A549 treated with Mapracorat at 1 μM for 4 hours (cell line): ENCODE measurements at places on chromosomes 2 and 18. TPM values are rescaled to one million over a fixed set of nuclear protein-coding genes. Genes with fewer than 3 reads are reported as not detected.

Gene ONECUT2
- total RNA-seq: 0.20 to 0.75 TPM (median 0.33 TPM) in 5 replicates

Gene CRYBA2
- total RNA-seq: not detected in 5 replicates

Gene ADAM23
- 8.4 to 10.2 TPM (median 9.2 TPM) in 5 replicates for total RNA-seq

Gene ANTXR1
- total RNA-seq: 102 to 147 TPM (median 136 TPM) in 5 replicates

Gene RHBDD1
- total RNA-seq: 7.1 to 9.7 TPM (median 9.0 TPM) in 5 replicates

Gene ASB18
- not detected in 5 replicates for total RNA-seq

Gene PJVK
- total RNA-seq: 0.82 to 1.4 TPM (median 0.88 TPM) in 5 replicates

Gene SERPINB12
- not detected in 5 replicates for total RNA-seq

Gene CFLAR
- 77.6 to 109 TPM (median 97.5 TPM) in 5 replicates for total RNA-seq

Gene HAUS1
- 35.1 to 54.8 TPM (median 35.9 TPM) in 5 replicates for total RNA-seq

Gene TBR1
- 0.03 to 0.08 TPM in 2 of 5 replicates, not detected in the others for total RNA-seq

Gene APCDD1
- not detected in 5 replicates for total RNA-seq

Gene PPP4R3B
- 24.9 to 32.8 TPM (median 30.5 TPM) in 5 replicates for total RNA-seq

Gene IL18RAP
- 0.11 to 0.15 TPM in 2 of 5 replicates, not detected in the others for total RNA-seq

Gene NOP58
- 109 to 147 TPM (median 119 TPM) in 5 replicates for total RNA-seq

Gene KIF3C
- 37.6 to 50.4 TPM (median 44.4 TPM) in 5 replicates for total RNA-seq

Gene MFSD2B
- total RNA-seq: 0.11 to 0.64 TPM (median 0.59 TPM) in 5 replicates

Gene ALKAL2
- not detected in 5 replicates for total RNA-seq

Gene SLC4A3
- 2.6 to 3.9 TPM (median 3.0 TPM) in 5 replicates for total RNA-seq

Gene CRYGC
- not detected in 5 replicates for total RNA-seq

Gene GREB1L
- total RNA-seq: 2.8 to 4.3 TPM (median 3.7 TPM) in 5 replicates

Gene NDUFB3
- 130 to 169 TPM (median 138 TPM) in 5 replicates for total RNA-seq

Gene PARD3B
- 0.62 to 1.1 TPM (median 1.0 TPM) in 5 replicates for total RNA-seq
